ENCODE measurements at places on chromosomes 7 and 10.

DNA sequence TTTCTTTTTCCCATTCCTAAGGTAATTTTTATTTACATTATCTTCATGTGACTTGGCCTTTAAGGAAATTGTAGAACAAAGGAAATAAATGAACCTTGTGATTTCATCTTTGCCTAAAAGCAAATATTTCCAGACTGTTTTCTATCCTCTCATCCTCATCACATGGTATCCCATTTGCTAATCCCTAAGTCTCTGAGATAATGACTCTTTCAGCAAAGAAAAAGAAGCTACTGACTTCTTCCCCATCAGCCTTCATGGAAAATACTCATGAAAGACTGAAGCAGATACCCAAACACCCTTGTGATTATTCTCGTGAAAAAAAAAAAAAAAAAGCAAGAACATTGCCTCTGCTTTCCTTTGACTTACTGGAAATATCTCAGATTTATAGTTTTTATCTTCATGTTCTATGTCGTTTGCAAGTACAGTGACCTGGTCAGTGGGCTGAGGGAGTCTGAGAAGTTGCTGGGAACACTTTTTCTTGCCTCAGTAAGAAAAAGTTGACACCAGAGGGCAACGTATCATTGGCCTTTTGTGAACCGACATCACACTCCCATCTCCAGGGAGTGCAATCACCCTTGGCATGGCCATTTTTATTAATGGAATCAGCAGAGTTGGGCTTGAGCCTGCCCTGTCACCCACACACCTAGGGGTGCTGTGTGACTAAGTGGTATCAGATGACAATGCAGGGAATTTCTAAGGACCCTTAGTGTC is 246.0 kb upstream of the KMT2E start:
- no peak for DNase-seq

GRCh38 chr7:115363916-115364315 is 442.0 kb downstream of the MDFIC start:
- no peak for DNase-seq

DNA sequence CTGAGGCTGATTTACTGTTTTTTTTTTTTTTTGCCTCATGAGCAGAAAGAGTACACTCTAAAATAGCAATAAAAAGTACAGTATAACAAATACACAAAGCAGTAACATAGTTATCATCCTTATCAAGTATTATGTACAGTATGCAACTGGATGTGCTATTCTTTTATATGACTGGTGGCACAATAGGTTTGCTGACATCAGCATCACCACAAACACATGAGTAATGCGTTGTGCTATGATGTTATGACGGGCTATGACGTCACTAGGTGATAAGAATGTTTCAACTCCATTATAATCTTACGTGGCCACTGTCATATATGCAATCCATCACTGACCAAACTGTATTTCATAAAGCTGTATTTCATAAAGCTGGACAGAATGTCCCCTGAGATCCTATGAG is 189.2 kb upstream of the GLI3 start:
- DNase-seq: no peak

DNA sequence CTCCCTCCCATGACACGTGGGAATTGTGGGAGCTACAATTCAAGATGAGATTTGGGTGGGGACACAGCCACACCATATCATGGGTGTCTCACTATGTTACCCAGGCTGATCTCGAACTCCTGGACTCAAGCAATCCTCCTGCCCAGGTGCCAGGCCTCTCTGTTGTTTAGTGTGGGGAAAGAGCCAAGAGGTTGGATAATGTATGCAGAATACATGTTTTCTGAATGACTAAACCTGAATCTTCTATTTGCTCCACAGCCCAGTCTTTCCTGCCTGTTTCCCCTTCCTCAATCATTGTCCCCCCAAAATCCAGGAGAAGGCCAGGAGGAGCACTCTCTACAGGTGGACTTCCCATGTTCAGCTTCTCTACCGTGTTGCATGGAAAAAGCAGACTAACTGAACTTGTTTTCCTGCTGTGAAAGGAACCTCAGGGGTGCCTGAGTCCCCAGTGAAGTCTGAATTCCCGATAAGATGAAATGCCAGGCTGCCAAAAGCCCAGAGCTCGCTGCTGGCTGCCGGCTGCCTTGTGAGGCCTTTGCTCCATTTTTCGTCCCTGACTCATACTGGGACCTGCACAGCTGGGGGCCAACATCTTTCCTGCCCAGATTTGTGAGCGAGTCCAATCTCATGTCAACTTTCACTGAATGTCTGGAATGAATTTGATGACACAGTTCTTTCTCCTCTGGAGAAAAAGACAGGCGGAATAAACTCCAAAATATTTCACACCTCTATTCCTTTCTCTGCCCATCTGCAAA is 588.0 kb downstream of the CALN1 start:
- no peak for DNase-seq

DNA sequence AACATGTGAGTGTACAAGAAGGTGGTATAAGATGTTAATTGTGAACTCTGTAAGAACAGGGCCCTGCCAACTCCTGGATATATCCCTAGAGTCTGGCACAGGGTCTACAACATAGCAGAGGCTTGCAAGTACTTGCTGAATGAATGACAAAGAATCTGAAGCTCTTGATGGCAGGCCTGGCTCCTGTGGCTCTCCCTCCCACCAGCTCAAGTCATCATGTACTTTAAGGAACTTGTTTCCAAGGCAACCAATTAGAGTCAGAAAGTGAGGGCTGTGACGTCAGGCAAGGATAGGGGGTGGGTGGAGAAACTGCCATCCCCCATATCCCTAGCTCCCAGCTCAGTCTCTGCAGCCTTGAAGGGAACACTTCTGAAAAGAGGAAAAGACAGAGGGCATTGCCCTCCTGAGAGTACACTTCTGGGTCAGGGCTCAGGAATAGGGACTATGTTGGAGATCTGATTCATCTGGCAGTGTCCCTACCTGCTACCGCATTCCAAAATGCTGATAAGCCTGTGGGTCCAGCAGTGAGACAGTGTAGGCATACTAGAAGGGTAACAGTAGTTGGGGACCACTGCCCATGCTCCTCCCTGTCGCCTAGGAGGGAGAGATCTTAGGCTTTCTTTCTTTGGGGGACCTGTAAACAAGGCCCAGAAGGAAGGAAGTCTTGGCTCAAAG is 34.6 kb upstream of the BTRC start:
- DNase-seq: peak; percentile 34

DNA sequence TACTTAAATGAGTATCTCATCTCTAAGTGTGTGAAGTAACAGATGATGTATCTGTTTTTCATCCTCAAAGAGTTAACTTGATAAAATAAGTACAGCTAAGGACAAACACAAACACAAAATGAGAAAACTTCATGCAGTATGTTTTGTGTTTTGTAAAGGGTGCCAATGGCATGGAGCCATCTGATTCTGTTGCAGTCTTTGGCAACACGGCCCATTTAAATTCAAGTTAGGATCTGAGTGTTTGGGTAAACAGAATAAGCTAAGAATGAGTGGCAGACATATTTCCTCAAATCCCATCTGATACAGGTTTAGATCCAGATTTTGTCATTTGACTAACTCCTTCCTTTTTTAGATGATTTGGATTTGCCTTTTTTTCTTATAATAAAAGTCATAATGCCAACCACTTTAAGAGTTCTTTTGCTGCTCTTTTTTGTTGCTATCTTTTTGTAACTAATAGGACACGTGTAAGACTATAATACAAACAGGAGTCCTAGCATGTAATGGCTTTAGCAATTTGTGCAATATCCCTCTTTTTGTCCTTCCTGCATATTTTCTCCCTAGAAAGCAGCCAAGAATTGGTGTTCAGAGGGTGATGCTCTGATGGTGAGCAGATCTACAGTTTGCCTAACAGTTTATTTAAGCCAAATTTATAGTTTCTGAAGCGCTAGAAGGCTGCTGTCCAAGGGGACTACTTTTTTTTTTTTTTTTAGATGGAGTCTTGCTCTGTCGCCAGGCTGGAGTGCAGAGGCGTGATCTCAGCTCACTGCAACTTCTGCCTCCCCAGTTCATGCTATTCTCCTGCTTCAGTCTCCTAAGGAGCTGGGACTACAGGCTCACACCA is 18.9 kb upstream of the ACTA2 start:
- no peak for DNase-seq

GRCh38 chr7:87875151-87876039 is 765 bp downstream of the SLC25A40 start:
- DNase-seq: no peak

- no peak for DNase-seq
These were observed 27.5 kb upstream of the SMARCD3 start for GRCh38 chr7:151275813-151276577.

- DNase-seq: peak; percentile 41
These were observed 841 bp downstream of the GLUD1 start for GRCh38 chr10:87093632-87094372.

DNA sequence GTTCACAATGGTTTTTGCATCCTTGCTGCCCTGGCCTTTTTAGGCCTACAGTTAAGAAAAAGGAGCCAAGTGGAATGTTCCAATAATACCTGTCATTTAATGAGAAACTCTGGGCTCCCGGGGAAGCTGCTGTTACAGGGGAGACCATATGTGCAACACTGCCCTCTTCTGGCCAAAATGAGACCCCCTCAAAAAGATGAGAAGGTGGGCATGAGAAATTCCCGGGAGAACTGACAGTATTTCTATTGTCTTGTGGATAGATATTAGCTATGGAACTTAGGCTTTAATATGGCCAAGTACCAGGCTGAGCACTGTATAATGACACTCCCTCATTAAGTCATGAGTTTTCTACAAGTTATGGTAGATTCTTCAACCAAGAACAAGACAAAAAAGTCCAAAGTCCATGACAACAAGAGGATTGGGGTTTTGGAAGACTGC is 99.4 kb downstream of the CCDC3 start:
- DNase-seq: peak; percentile 7

DNA sequence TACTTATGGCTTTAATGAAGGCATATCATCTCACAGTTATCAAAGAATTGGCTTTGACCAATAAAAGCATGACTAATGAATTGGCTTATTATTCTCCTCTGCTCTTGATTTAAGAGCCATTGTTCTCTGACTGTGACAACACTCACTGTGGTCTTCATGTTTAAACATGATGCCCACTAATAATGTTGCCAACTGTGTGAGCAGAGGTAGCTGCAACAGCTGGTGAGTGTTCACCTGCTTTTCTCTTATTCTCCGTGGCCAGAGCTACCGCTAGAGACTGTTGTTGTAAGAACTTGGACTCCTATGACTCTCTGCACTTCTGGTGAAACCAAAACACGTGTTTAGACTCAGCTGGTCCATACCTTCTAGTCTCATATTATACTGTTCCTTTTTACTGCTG is 335.9 kb downstream of the XPNPEP1 start:
- no peak for DNase-seq

GRCh38 chr7:130632111-130632510 is 36.4 kb downstream of the COPG2 start:
- DNase-seq: no peak

DNA sequence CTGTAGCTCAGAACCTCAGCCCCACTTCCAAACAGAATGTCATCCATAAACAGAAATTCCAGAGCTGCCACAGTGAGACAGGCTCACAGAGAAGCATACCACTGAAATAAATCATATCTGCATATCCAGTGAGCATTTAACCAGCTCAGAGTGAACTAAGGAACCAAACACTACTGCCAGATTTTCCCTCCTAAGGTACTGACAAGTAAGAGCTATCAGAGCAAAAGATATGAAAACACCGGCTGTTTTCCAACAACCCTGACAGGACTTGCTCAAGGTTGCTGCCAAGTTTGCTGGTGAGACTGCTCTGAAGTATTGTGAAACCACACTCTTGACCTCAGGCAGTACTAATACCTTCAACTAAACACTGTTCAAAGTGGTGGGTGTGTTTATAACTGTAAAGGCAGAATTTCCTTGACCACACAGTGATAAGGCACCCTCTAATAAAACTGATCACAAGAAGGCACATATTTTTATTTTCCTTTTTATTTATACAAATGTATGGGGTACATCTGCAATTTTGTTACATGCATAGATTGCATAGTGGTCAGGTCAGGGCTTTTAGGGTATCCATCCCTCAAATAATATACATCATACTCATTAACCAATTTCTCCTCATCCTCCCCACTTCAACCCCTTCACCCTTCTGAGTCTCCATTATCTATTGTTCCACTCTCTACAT is 18.3 kb downstream of the SGMS1 start:
- no peak for DNase-seq

Measured in inflammatory macrophage treated with lipopolysaccharide for 1 hour (primary cell).